ENCODE measurements at places on chromosomes 11 and 22.

DNA sequence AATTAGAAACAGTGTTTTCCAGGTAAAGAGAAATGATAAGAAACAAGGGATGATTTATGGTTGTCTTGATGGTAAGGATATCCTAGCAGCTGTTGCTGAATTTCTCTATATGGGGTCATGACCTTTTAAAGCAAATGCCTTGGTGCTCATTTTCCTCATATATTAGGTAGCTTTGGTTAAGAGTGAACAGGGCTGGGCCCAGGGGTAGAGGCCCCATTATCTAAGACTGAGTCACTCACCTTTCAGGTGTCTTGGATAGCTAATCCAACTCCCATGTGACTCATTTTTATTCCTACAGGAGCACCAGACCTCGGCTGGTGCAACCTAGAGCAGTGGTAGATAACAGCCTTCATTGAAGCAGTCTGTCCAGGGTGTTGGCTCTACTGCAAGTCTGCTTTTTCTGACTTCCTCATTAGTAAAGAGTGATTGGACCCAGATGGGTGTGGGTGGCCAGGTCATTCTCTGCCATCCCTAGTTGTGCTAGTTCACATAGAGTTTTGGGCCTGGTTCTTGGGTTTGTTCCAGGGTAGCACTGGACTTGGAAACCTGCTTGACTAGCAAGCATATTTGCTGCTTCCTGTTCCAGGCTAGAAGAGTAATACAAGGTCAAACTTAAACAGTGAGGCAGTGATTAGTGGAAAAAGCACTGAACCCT is 37.4 kb downstream of the CTNND1 start:
- no peak for DNase-seq

GRCh38 chr11:965206-965775 is 39.6 kb downstream of the AP2A2 start:
- DNase-seq, result no peak

DNA sequence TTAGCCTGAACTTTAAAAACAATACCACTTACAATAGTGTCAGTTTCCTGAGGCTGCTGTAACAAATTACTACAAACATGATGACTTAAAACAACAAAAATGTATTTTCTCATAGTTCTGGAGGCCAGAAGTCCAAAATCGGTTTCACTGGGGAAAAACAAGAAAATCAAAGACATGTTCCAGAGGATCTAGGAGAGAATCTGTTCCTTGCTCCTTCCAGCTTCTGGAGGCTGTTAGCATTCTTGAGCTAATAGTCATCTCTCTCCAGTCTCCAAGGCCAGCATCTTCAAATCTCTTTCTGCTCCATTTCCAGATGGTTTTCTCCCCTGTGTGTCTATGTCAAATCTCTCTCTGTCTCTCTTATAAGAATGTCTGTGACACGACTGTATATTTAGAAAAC is 67.6 kb upstream of the TEAD1 start:
- DNase-seq, result no peak

DNA sequence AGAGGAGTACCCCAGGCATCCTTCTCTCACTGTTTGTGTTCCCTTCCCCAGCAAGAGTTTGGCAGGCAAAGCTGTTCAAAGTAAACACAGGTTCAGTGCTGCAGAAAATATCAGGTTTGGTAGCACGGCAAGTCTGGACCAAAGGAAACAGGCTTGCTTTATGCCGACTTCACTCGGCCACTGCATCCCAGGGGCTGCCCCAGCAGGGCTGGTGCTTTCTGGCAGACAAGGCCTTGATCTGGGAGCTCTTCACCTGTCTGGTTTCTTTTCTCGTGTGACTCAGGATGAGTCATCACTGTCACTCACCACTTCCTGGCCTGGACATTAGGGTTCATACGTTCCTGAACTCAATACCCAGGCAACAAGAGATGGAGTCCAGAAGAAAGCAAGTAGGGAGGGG is 52.6 kb upstream of the NAV2 start:
- peak; percentile 8 for DNase-seq

DNA sequence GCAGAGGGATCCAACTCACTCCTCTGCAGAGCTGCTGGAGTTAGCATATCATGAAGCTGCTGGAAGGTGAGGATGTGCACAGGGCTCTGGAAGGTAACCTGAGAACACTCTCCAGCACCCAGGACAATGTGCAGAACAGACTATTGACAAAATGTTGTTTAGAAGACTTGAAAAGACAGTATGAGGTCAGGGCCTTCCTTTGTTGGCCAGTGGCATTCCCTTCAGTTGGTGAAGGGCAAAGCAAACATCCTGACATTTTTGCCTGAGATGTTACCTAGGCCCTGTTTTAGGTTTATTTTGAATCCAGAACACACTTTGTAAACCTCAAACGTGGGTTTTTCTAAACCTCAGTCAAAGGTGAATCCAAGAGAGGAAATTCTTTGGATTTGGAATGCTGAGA is 67.8 kb downstream of the DEPDC5 start:
- no peak for DNase-seq

DNA sequence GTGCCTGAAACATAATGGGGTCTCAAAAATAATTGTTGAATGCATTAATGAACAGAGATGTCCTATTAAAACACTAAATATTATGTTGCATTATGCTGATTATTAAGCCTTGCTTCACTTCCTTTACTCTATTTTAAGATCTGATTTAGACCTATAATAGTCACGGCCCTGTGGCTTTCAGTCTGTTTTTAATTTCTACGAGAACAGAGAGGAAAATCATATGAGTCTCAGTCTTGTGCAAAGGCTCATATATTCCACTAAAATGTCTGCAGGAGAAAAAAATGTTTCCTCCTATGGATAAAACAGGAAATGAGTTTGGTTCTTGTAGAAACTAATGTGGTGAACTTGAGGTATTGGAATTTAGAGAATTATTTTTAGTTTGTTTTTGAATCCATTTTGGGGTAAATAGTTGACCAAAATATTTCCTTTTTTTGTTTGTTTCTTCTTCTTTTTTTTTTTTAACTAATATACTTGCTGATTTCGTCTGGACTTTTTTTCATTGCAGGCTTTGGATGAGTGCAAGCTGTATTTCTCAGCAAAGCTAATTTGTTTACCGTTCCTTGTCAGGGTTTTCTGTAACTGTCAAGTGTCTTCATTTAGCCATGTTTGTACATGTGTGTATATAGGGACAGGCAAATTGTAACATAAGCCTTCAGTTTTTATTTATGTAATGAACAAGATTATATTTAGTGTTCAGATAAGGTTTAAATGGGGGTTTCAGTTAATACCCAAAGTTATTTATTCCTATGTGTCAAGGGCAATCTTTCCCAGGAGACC is 139.1 kb upstream of the DDI1 start:
- no peak for DNase-seq

- DNase-seq, result no peak
Measured at GRCh38 chr11:91263496-91264365, 960.9 kb upstream of the FAT3 start.

- no peak for DNase-seq
Measured at GRCh38 chr11:33682446-33682845, 18.2 kb downstream of the C11orf91 start.

DNA sequence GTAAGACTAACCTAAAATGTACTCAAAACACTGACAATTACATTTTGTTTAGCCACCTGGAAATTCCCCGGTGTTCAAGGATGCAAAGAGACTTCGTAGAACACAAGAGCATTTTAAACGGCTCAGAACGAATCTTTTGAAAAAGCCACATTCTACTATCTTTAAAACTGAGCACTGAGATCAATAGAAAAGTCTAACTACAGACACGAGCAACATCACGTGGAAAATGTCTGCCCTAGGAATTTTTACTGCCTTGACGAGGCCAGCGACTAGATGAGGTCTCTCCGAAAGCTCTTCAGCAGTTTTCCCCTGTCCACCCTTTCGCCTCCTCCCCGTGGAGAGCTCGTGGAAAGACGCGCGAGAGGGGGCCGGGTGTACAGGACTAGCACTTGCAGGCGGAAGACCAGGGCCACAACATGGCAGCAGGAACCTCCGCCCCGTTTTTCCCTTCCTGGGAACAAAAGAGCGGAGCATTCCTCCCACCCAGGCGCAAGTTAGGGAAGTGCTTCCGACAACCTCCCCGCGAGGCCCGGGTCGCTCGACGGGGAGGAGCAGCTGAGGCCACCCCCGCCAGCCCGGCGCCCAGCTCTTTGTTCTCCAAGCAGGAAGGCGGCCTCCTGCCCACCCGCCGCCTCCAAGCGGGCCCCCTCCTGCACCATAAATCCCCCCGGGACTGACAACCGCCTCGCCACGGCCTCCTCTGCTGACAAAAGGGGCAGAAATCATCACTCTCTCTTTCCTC is 1.1 kb downstream of the EIF4G2 start:
- DNase-seq, result peak; percentile 15

DNA sequence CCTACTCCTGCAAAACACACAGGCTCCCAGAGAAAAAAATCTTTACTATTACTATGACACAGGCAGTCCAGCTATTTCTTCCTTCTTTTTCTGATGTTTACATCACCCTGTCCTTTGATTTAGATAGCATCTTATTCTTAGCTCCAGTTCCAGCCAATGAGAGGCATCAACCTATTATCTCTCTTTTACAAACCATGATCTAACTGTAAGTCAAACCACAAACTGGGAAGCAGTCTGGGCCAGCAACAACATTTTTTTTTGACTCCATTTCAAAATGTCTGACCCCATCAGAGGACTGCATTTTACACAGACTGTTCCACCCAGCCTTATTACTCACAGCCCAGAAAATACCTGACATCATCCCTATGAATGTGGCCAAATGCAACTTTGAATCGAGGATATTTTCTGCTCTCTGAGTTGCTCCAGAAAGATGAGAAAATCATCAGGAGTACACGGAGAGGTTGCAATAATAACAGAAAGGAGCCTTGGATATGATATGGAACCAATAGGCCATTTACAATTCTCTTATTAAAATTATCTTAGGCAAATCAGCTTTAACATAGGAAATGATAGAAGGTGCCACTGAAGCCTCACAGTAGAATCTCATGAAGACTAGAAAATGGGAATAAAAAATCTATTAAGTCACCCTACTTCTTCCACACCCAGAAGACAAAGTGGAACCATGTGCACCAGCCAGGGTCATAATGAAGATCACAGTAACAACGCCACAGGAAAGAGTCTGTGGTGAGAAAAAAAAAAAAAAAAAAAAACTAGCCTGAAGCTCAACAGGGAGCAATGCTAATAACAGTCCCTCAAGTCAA is 21.2 kb downstream of the TBRG1 start:
- no peak for DNase-seq

DNA sequence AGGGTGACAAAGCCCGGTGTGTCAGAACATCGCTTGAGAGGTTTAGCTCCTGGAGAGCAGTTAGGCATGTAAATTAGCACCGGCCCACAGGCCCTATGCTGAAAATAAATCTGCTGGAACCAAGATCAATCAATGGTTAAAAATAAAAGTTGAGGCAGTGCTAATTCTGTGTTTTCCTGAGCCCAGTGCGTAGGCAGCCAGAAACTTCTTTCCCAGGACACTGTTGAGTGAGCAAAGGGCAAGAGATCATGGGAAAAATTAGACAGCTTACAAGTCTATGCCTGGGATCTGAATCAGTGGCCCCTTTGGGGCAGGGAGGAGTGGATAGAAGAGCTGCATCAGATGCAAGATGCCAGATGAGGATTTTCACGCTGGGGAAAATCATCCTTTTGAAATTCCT is 539.2 kb downstream of the BUD13 start:
- DNase-seq, result no peak

DNA sequence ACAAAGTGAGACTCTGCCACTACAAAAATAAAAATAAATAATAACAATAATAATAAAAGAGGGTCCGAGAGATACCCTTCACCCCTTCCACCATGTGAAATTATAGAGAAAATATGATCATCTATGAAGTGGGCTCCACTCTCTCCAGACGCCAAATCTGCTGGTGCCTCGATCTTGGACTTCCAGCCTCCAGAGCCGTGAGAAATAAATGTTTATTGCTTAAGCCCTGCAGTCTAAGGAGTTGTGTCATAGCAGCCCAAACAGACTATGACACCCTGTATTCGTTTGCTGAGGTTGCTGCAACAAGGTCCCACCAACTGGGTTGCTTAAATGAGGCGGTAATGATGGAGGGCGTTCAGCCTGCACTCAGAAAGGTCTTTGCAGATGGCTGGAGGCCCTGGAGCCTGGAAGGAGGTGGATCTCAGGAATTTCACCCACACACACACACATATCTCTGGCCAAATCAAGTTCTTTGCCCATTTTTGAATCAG is 7.6 kb upstream of the SEPTIN5 start:
- DNase-seq, result no peak

GRCh38 chr11:115391598-115391997 is 112.6 kb downstream of the CADM1 start:
- DNase-seq, result no peak

DNA sequence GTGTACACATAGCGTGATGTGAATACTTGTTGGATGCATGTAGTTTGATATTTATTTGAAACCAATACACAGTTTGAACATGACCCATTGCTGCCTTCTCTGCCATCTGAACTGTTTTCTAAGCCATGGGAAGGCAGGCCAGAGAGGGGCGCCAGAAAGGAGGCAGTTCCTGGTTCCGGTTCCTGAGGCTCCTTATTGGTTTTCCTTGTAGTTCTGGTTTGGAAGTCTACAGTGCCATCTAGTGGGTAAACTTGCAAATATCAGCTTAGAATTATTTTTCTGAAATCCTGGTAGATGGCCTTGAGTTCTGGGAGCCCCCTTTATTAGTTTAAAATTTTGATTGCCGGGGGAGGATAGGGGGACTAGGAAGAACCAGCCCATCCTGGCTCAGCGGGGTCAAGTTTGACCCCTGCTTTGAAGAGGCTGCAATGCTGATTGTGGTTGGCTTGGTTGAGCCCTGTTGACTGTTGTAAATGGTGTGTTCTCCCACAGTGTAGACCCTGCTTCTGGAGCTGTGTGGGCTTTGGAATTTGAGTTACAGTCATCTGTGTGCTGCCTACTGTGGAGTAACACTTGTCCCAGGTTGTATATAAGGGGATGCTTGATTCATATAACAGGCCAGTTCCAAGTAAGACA is 48.4 kb downstream of the GRAMD1B start:
- DNase-seq, result peak; percentile 42

- no peak for DNase-seq
Measured at GRCh38 chr11:33685082-33685481, 15.5 kb downstream of the C11orf91 start.

GRCh38 chr11:2269601-2270321 is 627 bp downstream of the ASCL2 start:
- DNase-seq, result no peak

DNA sequence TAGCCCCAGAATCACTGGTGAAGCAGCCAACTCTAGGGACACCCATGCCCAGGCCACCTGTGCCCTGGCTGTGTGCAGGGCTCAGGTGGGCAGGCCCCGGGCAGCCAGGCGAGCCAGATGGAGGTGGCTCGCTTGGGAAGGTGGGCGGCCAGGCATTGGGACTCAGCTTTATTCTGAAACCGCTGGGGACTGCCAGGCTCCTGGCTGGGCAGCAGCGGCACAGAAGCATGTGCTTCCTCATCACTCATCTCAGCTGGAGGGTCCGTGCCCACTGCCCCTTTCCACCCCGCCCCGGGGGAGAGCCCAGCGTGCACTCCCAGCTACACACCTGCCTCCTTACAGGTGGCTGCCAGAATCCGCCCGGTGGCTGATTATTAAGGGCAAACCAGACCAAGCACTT is 27.1 kb upstream of the SLC22A12 start:
- no peak for DNase-seq

- no peak for DNase-seq
Measured at GRCh38 chr11:69654660-69655478, 13.9 kb downstream of the CCND1 start.

- DNase-seq, result no peak
Measured at GRCh38 chr11:77479746-77480352, 6.0 kb upstream of the PAK1 start.
